ENCODE measurements at places on chromosomes 4 and X.

GRCh38 chr4:108144451-108144850, 24.3 kb downstream of the LEF1 start:
- DNase-seq = no peak

- DNase-seq = no peak
Observed at GRCh38 chr4:51878431-51878830, 35.5 kb downstream of the DCUN1D4 start.

- DNase-seq = no peak
Observed at GRCh38 chr4:87423317-87424098, 1.1 kb downstream of the NUDT9 start.

DNA sequence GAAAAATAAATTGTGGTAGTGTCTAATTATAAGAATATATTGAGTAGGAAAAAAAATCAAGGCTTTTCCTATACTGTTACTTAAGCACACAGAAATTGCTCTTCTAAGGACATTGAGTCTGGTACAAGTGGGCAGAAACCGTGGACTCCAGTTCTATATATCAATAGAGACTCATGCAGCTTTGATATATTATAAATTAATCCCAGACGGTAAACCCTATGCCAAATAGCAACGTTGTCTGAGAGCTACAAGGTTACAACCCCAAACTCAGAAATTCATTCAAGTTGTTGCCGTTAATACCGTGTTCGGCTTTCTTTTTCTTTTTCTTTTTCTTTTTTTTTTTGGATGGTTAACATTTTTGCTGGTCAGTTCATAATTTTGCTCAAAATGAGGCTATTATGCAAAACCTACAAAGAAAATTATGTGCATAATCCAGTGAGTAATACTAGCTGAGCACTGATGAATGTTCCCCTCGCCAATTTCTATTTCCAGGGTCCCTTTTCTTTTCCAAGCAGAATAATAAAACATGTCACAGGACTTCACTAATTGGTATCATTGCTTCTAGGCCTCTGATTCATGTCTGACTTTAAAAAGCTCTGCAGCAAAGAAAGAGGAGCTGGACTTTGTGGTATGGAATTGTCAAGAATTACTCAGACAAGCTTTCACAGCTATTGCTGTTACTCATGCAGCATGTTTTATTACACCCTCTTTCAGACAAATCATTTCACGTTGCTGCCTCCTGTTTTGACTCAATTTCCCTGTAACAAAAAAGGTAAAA, 737.7 kb downstream of the NLGN4X start:
- DNase-seq = no peak

DNA sequence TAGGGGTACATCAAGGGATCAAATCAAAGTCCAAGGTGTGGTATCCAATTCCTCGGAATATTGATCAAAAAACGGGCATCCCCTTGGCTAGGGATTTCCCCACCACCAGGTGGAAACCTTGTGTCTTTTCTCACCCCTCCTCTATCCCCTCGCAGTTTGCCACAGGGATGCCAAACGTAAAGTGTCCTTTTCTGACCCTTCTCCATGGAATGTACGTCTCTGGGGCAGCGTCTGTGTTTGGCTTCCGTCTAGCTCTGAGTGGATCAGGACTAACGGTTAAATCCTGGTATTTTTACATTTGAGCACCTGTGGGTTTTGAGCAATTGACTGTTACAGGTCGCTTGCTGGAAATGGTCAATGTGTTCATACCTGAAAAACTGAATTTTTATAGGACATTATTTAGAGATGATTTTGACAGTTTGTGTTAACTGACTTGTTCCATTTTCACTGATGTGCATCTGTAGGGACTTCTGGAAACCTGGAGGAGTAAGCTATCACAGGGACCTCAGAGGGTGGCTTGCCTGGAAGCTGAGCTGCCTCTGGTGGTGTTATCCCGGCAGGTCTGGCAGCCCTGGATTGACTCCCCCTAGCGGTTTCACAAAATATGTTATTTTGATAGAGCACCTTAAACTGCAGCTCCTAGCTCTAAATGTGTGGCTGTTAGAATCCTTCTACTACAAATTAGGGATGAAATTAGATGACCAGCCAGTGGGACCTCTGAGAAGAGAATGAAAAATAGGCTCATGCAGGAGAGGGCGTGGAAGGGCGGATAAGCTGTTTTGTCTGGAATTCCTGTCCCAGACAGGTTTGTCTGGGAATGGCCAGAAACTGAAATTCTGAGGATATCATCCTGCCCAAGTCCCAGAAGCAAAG, 8.8 kb upstream of the MGST2 start:
- DNase-seq = no peak

- no peak for DNase-seq
Observed at GRCh38 chrX:56733459-56734046, 4.5 kb downstream of the NBDY start.

- no peak for DNase-seq
Observed at GRCh38 chrX:71976753-71977152, 66.1 kb downstream of the NHSL2 start.

DNA sequence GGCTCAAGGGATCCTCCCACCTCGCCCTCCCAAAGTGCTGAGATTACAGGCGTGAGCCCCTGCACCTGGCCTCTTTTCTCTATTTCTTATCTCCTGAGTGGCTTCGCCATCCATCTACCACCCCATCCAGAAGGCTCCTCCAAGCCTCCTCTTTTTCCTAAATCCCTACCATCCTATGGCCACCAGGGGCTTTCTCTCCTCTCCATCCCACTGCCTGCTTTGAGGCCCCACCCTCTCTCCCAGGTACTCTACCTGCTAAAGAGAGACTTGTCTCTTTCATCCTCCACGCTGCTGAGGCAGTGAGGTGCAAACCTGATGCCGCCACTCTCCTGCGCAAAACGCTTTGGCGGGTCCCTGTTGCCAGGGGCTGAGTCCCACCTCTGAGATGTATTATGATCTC, 7.0 kb downstream of the RS1 start:
- DNase-seq = no peak

DNA sequence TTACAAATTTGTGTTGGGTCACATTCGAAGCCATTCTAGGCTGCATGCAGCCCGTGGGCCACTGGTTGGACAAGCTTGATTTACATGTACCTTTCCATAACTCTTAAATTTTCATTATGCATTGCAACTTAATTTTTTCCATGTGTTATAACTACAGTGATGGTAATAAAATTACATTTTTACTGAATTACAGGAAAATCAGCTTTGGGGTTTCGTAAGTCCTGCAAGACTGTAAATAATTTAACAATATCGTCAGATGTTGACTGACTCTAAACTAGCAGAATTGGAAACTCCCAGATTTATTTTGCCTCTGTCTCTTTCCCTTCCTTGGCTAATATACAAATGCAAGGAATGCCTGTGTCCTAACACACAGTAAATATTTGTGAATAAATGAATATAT, 88.0 kb upstream of the RAPGEF2 start:
- DNase-seq = no peak

DNA sequence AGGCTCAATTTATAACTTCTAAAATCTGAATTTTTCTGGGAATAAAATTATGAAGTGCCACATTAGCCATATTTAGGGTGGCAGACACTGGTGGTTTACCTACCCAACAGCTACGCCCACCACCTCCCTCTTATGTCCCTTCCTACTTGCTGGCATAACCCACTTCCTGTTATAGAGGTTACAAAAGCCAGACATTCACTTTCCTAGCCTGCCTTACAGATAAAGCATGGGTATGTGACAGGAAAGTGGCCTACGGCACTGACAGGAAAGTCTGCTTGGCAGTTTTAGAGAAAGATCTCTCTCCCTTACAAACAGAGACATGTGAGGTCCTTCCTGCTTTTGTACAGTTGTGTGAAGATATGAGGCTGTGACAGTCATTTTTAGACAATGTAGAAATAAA, 12.4 kb downstream of the DDX53 start:
- no peak for DNase-seq

GRCh38 chr4:7758476-7758875, 181.2 kb downstream of the AFAP1 start:
- DNase-seq = no peak

- no peak for DNase-seq
Observed at GRCh38 chr4:108192056-108192455, 23.3 kb upstream of the LEF1 start.

GRCh38 chr4:183256343-183256742, 63.7 kb downstream of the CLDN22 start:
- DNase-seq = no peak

DNA sequence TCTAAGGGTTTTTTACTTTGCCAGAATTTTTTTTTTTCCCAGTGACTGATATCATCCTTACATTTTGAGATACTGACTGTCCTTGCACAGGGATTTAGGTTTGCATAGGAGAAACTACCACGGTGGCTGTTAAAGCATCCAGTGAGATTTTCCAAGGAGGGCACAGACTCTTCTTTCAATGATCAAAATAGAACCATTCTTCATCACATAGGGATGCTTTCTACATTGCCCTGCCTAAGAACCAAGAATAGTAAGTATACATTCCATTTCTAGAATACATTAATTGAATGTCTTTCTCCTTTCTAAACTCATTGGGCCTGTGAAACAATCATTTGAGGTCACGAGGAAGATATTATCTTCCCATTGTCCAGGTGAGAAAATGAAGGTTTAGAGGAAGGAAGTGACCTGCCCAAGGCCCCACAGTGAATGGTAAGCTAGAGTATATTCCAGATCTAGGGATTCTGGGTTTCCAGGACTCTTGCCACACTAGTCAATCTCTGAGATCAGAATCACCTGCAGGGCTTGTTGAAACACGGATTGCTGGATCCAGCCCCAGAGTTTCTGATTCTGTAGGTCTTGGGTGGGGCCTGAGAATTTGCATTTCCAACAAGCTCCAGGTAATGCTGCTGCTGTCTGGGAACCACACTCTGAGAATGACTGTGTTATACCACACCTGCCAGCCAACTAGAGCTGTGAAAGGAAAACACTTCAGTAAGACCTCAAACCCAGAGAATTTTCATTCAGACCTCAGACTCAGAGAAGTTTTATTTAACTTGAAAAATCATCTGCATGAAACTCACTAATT, 17.7 kb upstream of the TMEM154 start:
- DNase-seq = no peak

DNA sequence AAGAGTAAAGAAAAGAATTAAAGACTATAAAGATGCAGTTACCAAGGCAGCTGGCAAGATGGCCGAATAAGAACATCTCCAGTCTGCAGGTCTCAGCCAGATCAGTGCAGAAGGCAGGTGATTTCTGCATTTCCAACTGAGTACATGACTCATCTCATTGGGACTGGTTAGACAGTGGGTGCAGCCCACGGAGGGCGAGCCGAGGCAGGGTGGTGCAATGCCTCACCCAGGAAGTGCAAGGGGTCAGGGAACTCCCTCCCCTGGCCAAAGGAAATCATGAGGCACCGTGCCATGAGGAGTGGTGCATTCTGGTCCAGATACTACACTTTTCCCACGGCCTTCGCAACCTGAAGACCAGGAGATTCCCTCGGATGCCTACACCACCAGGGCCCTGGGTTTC, 20.5 kb downstream of the SPIN4 start:
- DNase-seq = no peak

DNA sequence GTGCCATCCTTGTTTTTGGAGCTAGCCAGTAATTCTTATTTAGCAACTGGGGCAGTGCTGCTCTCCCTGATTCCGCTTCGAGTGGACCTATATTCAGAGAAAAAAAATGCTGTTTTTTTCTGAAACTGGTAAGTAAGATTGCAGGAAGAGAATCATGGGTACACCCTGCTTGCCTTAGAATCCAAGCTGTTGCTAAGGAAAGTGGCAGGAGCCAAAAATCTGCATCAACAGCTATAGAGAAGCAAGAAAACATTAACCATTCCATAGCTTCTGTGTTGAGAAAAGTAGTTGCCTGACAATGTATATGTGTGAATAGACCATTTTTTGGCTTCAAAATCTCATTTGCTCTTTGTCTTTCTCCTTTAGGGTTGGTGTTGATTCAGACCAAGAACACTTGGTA, 44.5 kb downstream of the SLC9A6 start:
- DNase-seq = no peak

DNA sequence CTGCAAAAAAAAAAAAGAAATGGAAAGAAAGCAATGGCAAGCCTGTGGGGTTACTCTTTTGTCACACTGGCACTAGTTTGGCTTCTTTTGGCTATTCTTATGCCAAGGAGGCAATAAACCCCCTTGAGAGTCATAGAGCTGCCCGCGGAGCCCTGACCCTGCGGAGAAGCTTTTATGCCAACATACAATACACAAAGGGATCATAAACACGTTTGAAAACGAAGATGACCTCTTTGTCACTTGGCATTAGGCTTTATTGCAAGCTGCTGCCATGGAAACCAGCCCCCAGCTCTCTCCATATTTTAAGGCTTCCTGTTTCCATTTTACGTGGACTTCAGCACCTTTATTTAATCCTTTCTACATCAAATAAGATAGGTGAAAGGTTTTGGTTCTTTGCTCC, 7.6 kb downstream of the NEUROG2 start:
- DNase-seq = no peak

DNA sequence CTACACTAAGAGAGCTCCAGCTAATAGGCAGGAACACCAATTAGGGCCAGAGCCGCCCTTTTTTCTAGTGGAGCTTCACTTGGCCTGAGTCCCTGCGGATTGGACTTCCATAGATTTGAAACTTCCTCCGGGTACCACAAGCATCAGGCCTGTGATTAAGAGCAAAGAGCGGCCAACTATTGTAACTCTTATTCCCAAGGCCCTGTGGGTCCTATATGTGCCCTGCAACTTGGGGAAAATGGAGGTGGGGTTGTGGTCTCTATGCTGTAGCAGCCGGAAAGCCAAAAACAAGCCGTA, at the start of gene NCBP2L:
TSS of gene NCBP2L (plus strand) at position 198 of the 297 bp plus-strand sequence. CDS start 16,488 bp downstream, outside the sequence.
- no peak for DNase-seq
